ENCODE measurements at places on chromosomes 4 and X.

- DNase-seq: no peak
Measured at GRCh38 chrX:129626026-129626425, 28.7 kb downstream of the APLN start.

GRCh38 chr4:67380154-67380553 lies 165.1 kb downstream of the CENPC start:
- no peak for DNase-seq

- no peak for DNase-seq
Measured at GRCh38 chrX:100870527-100870926, 3.6 kb downstream of the NOX1 start.

- no peak for DNase-seq
Measured at GRCh38 chrX:40578039-40578695, 2.6 kb upstream of the ATP6AP2 start.

DNA sequence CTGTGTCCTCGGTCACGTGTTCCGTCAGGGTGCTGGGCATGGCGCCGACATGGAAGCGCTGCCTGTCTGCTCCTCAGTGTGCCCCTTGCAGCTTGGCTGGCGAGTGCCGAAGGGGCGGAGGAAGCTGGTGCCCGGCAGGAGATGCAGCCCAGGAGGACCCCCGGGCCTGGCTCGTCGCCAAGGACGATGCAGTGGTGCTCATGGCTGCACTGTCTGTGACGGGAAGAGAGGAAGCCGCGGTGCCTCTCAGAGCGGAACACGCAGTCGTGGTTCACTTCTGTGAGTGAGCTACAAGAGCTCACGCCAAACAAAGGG lies 38.1 kb downstream of the FGFRL1 start:
- DNase-seq: no peak

GRCh38 chr4:144557404-144557803 lies 88.6 kb upstream of the HHIP start:
- no peak for DNase-seq

- no peak for DNase-seq
Measured at GRCh38 chr4:21792736-21793135, 155.8 kb downstream of the KCNIP4 start.

- no peak for DNase-seq
Measured at GRCh38 chrX:68851082-68851481, 22.3 kb downstream of the EFNB1 start.

DNA sequence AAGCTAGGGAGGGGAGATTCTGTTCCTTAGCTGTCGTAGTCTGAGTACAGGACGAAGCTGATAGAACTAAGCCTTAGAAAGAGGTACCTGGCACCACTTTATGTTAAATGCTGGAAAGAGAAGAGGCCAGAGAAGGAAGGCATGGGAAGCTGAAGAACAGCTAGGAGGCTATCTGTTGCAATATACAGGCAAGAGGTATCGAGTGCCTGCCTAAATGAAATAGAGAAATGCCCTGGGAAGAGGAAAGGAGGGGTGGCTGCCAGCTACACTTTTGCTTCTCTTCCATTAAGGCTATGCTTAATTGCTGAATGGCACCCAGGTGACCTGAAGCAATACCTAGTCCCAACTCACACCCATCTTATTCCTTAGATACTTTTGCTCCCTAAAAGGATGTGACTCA lies 380.4 kb upstream of the FGF13 start:
- DNase-seq: no peak

DNA sequence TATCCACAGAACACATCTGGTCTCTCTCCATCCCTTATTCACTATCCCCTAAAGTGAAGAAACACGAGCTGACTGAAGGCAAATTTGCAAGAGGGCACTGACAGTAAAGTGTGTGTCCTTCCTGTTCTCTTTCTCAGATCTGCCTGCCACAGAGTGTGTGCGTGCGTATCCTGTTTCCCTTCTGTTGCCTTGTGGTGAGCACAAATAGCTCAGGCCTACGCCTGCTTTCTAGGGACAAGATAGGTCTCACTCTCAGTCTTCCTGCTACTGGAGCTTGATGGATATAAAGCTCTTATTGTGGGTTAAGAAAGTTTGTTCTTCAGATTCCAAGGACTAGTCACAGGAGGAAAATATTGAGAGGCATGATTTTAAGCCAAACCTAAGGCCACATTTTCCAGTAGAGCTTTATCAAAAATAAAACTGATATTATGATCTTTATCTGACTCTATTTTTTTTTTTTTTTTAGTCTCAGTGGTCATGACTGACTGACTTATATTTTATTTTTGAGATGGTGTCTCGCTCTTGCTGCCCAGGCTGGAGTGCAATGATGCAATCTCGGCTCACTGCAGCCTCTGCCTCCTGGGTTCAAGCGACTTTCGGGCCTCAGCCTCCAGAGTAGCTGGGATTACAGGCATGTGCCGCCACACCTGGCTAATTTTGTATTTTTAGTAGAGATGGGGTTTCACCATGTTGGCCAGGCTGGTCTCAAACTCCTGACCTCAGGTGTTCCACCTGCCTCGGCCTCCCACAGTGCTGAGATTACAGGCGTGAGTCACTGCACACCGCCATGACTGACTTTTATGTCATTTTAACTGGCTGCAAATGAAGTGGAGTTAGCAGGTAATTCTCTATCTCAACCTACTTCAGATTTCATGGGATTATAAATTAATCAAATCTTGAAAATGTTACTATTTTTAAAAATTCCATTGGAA lies 140.3 kb upstream of the SH3RF1 start:
- peak; percentile 93 for DNase-seq
